ENCODE measurements at places on chromosomes 6 and 20.
A peak's percentile ranks its signal among the peaks of the same experiment; 100 is the strongest.

- DNase-seq: peak; percentile 72
Measured at GRCh38 chr6:15148356-15148946, 97.4 kb upstream of the JARID2 start.

DNA sequence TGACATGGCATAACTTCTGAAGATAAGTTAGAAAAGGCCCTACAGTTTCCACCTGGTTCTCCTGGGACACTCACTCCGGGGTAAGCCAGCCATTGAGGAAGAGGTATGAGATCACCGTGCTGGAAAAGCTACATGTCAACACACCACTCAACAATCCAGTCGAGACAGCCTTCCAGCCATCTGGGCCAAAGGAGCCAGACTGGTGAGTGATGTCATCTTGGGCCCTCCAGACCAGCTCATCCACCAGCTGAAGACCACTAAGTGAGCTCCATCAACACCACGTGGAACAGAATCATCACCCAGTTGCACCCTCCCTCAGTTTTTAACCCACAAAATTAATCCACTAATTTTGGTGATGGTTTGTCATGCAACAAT lies 32.3 kb upstream of the RSPO4 start:
- DNase-seq: no peak

DNA sequence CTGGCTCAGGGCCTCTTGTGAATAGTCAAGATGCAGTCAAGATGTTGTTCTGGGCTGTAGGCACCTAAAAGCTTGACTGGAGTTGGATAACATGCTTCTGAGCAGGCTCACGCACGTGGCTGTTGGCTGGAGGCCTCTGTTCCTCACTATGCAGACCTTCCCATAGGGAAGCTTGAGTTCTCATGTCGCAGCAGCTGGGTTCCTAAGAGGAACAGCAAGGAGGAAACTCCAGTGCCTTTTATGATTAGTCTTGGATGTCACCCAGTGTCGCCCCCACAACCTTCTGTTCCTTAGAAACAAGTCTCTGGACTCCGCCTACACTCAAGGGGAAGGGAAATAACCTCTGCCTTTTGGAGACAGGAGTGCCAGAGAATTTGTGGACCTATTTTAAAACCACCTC lies 210.7 kb downstream of the BCAS1 start:
- DNase-seq: no peak

- DNase-seq: no peak
Measured at GRCh38 chr6:25833136-25833535, 1.3 kb upstream of the SLC17A1 start.

DNA sequence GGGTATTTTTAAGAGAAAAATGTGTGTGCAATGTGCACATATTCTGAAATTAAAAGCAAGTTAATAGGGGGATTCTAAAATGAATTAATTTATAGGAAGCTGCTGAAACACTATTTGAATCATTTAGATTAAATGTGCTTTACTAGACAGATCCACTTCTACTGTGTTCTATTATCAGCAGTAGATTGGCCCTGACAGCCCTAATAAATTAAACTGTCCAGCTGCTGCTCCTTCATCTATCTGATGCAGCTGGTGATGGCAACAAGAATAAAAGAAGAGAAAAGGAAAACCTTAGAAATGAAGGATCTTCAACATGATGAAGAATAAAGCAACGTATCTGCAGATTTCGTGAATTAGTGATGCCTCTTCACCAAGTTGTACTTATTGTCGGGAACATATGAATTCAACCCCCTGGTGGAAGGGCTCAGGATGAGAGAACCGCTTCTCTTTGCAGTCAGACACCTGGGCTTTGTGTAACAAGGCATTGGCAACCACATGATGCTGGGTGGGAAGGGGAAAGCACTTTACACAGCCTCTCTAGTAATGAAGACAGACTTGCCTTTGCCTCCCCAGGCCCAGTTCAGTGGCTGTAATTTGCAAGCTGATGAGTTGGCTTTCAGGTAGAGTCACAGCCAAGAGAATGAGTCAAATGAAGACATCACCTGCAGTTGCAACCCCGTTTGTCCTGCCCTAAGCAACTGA lies 94.4 kb downstream of the LAMP5 start:
- no peak for DNase-seq

GRCh38 chr6:56382416-56382940 lies 135.1 kb upstream of the COL21A1 start:
- DNase-seq: no peak
